Posterior vena cava (tissue), 2 donors: ENCODE measurements at places on chromosomes 5 and 9. TPM values are rescaled to one million over a fixed set of nuclear protein-coding genes. Genes with fewer than 3 reads are reported as not detected.

- DNase-seq, result no peak
These were observed 1.7 kb downstream of the SLIT3 start for GRCh38 chr5:169299191-169299662.

- no peak for DNase-seq
These were observed 49.5 kb upstream of the SARDH start for GRCh38 chr9:133787754-133788025.

- no peak for DNase-seq
These were observed 79.1 kb upstream of the CPEB4 start for GRCh38 chr5:173809014-173809413.

DNA sequence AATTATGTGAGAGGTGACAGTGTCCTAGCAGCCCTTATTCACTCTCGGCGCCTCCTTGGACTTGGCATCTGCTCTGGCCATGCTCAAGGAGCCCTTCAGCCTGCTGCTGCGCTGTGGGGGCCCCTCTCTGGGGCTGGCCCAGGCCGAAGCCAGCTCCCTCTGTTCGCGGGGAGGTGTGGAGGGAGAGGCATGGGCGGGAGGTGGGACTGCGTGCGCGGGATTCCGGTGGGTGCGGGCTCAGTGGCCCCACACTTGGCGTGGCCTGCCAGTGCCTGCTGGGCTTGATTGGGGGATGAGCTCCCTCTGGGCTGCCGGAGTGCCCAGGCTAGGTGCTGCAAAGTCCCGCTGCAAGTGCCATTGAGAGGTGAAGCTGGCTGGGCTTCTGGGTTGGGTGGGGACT, 12.9 kb upstream of the DMRTA1 start:
- no peak for DNase-seq

Gene ACER2
- 3.5 TPM for total RNA-seq

Gene SMC5
- 26.4 TPM for total RNA-seq
